ENCODE measurements at places on chromosomes 3 and 15.

GRCh38 chr3:16998236-16998923 is 113.6 kb downstream of the PLCL2 start:
- no peak for DNase-seq

DNA sequence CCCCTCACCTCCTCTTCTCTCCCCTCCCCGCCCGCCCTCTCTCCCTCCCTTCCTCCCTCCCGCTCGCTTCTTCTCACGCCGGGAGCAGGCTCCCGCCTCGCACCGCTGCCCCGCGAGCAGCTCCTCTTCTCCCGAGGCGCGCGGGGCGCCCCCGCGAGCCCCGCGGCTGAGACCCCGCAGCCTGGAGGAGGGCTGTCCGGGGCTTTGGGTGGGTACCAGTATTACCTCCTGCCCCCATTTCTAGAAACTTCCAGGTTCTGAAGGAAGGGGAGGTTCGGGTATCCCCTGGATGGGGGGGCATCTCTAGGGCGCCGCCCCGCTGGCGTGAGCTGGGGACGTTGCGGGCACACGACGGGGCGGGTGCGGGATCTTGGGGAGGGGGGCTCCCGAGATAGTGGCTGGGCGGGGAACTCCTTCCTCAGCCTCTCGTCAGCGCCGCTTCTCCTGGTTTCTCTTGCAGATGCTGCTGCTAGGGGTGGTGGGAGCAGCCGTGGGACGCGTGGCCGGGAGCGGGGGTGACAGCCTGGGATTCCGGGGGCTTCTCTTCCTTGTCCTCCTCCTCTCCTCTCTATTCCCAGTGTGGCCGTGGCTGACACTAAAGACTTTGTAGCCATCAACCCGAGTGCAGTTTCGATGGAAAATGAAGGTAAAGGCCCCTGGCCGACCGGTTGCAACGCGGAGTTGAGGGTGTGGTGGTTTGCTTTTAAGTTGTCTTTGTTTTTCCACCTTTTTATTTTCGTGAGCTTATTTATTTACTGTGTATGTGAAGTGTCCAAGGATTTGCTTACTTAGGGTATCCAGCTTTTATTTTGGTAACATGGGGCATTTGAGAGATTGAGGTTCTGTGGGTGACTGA is 474 bp downstream of the ATP2C1 start:
- DNase-seq = peak; percentile 53

DNA sequence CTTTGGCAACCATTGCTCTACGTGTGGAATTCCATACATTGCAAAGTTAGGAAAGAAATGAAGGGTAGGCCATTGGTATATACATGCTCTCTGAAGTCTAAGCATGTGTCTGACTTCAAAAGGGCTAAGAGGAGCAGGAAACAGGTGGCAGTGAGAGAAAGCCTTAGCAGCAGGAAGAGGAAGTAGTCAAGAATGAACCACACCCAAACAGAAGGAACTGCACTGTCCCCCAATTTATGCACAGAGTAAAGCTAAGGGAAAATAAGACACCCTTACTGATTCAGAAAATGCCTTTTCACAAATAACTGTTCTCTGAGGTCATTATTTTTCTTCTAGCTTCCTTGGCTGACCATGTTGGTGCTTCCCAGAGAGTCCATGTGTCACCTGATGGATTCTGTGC is 575.4 kb downstream of the NTRK3 start:
- no peak for DNase-seq

DNA sequence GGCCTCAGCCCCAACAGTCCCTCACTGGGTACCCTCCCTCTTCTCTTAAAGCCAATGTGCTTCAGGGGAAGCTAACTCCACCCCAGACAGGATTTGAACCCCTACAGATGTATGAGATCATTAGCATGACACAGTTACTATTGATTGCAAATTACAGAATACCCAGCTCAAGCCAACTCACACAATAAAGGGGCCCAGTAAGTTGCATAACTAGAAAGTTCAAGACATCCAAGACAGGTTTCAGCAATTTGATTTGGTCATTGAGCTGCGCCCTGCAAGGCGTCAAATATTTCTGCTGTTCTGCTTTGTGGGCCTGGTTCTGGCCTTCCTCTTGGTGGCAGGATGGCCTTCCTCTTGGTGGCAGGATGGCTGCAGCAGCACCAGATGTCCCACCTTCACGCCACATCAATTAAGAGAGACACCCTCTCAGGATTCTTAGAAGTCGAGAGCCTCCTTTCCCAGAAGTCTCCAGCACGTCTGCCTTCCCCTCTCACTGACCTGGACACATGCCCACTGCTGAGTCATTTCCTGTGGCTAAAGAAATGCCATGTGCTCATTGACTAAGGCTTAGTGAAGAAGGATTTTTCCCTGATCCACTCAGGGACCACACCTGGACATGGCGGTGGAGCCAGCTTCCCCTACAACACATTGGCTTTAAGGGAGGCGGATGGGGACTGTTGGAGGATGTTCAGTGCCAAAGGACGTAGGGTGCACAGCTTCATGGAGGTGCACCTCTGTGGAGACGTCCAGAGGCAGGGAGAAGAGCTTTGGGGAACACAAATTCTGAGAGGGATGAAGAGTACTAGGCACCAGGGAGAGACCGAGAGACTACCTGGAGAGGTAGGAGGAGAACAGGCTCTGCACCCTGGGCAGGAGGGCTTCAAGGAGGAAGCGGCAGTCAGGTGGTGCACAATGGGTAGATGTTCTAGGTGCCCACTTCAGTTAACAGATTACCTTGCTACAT is 49.1 kb downstream of the DNASE1L3 start:
- no peak for DNase-seq

DNA sequence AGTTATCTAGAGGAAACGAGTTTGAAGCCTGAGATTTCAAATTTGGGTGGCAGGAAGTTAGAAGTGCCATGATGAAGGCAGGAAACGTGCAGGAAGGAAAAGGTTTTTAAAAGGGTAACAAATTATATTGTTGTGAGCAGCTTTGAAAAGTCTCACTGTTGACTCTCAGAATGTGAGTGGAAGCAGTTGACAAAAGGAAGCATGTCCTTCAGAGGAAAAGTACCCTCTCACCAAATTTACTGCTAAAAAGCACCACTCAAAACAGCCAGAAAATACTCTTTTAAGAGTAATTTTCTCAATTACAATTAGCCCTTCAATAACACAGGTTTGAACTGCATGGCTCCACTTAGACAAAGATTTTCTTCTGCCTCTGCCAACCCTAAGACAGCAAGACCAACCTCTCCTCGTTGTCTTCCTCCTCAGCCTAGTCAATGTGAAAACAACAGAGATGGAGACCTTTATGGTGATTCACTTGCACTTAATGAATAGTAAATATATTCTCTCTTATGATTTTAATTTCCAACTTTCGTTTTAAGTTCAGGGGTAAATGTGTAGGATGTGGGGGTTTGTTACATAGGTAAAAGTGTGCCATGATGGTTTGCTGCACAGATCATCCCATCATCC is 117.1 kb upstream of the LIPC start:
- no peak for DNase-seq

- no peak for DNase-seq
Observed at GRCh38 chr15:73781038-73781925, 28.1 kb upstream of the INSYN1 start.

GRCh38 chr15:44713006-44713966 is 2.0 kb downstream of the B2M start:
- DNase-seq = no peak

GRCh38 chr3:73653877-73654276 is 29.1 kb upstream of the PDZRN3 start:
- DNase-seq = no peak

GRCh38 chr15:78841376-78841706 is 30.1 kb upstream of the ADAMTS7 start:
- no peak for DNase-seq

DNA sequence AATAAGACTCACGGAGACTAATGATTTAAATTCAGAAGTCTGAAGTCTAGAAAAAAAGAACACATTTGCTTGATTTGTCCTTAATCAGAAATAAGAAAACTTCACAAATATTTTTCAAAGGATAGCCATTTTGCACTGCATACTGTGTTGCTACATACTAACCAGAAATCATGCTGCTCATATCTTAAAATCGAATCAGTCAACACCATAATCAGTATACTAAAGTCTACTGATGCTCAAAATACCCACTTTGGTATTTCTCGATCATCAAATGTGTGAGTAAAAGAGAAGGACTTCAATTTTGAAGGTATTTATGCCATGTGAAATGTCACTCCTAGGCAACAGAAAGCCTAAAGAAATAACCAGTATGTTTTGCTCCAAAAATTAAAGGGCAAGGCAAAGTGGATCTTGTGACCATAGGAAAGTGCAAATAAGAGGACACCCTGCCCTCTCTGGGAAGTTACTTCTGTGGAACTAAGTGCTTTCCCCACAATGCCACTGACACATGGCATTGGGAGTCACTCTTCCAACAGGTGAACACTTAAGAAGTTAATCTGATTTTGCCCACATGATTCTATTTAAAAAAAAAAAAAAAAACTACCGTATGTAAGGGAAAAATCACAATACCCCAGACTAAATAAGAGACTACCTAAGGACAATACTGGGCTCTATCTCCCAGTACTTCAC is 2.7 kb downstream of the LRIG1 start:
- DNase-seq = no peak

DNA sequence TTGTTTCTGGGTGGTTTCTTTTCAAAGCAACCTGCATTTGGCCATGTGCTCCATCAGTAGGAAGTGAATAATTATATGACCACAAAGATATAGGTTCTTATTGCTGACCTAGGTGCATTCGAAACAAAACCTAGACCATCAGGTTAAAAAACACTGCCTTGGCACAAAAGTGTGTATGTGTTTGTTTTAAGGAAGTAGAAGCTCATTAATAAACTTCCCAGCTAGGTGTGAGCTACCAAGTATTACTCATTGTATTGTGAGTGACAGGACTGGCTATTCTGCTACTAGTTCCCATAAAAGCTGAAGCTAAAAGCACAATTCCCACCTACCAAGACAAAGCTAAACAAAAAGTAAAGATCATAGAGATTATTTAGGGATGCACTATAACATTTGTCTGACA is 168.2 kb downstream of the TP63 start:
- DNase-seq = no peak

DNA sequence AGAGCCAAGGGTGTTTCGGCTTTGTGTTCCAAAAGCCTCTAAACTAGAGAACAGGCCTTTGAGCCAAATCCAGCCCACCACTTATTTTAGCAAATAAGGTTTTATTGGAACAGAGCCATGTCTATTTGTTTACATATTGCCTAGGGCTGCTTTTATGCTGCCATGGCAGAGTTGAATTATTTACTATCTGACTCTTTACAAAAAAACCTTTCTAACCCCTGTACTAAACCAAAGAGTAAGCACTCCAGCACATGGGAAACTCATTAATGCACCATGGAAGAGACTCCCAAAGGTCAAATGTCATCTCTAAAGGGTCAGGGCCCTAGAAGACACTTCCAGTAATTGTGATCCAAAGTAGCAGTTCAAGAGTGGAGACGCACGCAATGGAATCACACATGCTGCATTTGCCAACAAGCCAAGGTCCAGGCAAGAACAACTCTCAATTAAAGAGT is 22.3 kb downstream of the OSBPL10 start:
- no peak for DNase-seq

- DNase-seq = no peak
Observed at GRCh38 chr3:50571486-50571885, 2.2 kb downstream of the HEMK1 start.

- DNase-seq = peak; percentile 63
Observed at GRCh38 chr3:49703443-49703927, 14.1 kb downstream of the RNF123 start.

GRCh38 chr3:11953350-11953749 is 50.8 kb upstream of the SYN2 start:
- DNase-seq = no peak

GRCh38 chr15:75051191-75051608 is 27.8 kb downstream of the PPCDC start:
- DNase-seq = no peak

DNA sequence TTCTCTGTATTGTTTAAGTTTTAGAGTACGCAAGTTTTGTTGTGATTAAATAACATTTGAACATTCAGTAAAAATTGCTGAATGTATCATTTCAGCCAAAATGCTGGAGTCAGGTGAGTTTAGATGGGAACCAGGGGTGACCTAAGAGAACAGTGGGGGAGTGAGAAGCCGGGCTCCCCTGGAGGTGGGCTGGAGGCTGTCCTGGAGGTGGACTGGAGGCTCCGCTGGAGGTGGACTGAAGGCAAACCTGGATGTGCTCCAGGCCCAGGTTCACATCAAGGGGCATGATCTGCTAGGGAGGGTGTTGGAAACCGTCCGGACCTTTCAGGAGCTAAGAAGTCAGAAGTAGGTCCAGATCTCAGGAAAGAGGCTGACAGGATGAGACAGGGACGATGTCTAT is 23.7 kb downstream of the DNAJB8 start:
- DNase-seq = no peak

- no peak for DNase-seq
Observed at GRCh38 chr3:16538507-16538906, 25.0 kb upstream of the RFTN1 start.

- no peak for DNase-seq
Observed at GRCh38 chr15:99399061-99399460, 147.8 kb downstream of the LRRC28 start.

DNA sequence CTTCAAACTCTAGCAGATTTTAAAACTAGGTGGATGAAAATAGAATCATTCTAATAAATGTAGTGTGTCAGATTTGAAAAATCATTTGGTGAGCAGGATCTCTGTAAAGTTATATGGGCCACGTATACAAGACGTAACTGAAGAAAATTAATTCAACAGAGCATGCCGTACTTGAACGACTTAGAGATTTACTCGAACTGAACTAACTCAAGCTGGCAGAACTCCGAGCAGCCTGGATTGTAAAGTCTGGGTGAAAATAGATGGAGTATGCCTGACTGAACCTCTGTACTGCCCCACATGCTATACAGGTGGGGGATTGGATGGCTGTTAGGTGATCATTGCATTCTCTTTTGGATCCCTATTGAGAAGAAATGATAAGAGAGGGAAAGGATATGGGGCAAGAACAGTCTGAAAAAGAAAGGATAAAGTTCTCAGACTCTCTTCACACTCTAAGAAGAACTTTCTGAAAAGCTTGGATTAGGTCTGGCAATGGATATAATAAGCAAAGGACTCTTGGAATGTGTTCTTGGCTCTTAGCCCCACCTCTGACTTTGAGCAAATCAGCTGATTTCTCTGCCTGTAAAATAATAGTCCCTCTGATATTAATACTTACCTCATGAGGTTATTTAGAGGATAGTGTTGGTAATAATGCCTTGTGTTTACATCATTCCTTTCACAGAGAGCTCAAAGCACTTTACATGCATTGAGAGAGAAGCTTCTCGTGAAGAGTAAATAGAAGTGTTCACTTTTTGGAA is 147.5 kb downstream of the FILIP1L start:
- DNase-seq = no peak

DNA sequence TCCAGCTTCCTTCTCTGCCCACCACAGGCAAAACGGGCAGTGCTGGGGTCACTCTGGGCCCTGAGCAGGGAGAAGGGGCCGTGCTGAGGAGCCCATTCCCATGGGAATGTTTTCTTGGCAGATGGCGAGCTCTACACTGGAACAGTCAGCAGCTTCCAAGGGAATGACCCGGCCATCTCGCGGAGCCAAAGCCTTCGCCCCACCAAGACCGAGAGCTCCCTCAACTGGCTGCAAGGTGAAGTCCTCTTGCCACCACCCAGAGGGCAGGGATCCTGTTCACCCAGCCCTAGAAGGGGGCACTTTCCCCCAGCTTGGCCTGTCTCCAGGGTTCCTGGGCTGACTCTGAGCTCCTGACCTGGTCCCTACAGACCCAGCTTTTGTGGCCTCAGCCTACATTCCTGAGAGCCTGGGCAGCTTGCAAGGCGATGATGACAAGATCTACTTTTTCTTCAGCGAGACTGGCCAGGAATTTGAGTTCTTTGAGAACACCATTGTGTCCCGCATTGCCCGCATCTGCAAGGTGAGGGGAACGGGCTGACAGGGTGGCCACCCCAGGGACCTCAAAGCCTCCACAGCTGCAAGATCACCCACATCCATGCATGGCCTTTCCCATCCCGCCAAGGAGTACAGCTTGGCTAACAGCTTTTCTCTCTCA is 12.4 kb downstream of the CIB1 start:
- no peak for DNase-seq

Measured in mesothelial cell of epicardium (in vitro differentiated cells).